Endodermal cell (in vitro differentiated cells): ENCODE measurements at places on chromosomes 1 and 21. TPM values are rescaled to one million over a fixed set of nuclear protein-coding genes. Genes with fewer than 3 reads are reported as not detected.

GRCh38 chr1:235999259-235999925 lies 65.5 kb downstream of the NID1 start:
- H3K27ac ChIP-seq: no peak overlapping the region
- no peak overlapping the region for H3K4me3 ChIP-seq
- no peaks in the 10 kb centered on the region for H3K36me3 ChIP-seq
- no peaks in the 10 kb centered on the region for H3K4me1 ChIP-seq
- no peaks in the 10 kb centered on the region for H3K27me3 ChIP-seq
- DNase-seq: no peak

GRCh38 chr1:33975961-33976360 lies 112.1 kb downstream of the HMGB4 start:
- H3K27ac ChIP-seq: no peak overlapping the region
- DNase-seq: no peak

GRCh38 chr1:203638950-203639349 lies 12.3 kb downstream of the ATP2B4 start:
- peaks cover 21% of the 10 kb centered on the region for H3K4me1 ChIP-seq
- H3K27me3 ChIP-seq: peaks cover 8% of the 10 kb centered on the region
- no peaks in the 10 kb centered on the region for H3K36me3 ChIP-seq

GRCh38 chr21:45487891-45488600 lies 54.2 kb downstream of the SLC19A1 start:
- peaks cover 54% of the 10 kb centered on the region for H3K36me3 ChIP-seq
- DNase-seq: no peak
- H3K4me3 ChIP-seq: no peak overlapping the region
- peaks cover 10% of the 10 kb centered on the region for H3K4me1 ChIP-seq

DNA sequence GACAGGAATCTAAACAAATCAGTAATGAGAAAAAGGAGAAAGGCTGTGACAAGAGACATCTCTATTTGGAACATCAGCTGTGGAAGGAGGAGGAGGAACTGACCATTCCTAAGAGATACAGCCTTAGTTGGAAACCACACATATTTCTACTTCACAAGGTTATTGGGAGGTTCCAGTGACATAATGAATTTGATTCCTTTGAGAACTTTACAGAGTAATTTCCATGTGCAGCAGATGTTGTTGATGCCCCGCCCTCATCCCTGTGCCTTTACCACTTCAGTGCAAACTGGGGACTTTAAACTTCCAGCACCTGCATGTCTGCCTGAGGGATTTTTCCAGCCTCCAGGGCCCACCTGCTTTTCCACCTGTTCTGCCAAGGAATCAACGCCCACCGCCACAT lies 9.3 kb upstream of the ST6GALNAC5 start:
- H3K27me3 ChIP-seq: no peaks in the 10 kb centered on the region
- no peak for DNase-seq
- no peak overlapping the region for H3K4me3 ChIP-seq
- H3K27ac ChIP-seq: no peak overlapping the region
- H3K4me1 ChIP-seq: no peaks in the 10 kb centered on the region

DNA sequence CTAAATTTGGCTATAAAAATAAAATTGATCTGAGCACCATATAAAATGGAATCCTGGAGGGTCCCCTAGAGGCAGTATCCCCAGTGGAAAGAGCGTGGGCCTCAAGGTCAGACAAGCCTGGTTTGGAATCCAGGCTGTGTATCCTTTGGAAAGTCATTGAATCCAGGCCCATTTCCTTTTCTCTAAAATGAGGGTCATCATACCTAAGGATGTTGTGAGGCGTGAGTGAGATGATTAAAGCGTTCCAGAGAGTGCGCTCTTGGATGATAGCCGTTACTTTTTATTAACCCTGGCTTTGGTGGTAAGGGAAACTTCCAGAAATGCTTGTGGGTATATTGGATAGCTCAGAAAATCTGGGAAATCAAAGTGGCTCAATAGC lies 683 bp upstream of the ZNF436 start:
- peak; percentile 44 for DNase-seq
- peaks cover 28% of the 10 kb centered on the region for H3K4me1 ChIP-seq
- H3K4me3 ChIP-seq: peak overlapping the region; percentile 95
- peaks cover 24% of the 10 kb centered on the region for H3K36me3 ChIP-seq
- H3K27ac ChIP-seq: peak overlapping the region; percentile 99

DNA sequence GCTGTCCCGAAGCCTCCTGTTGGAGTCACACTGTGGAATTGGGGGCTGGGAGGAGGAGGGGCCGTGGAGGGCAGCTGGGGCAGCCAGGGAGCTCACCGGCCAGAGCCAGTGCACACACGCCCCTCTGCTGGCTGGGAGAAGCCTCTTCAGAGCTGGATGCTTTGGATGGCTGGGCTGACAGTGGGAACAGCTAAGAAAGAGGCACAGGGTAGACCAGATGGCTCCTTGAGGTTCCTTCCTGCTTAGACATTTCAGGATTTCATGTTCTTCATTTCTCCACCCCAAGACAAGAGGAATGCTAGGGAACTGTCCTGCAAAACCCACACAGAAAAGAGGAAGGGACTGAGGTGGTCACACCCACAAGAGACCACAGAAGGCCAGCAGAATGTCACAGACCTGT lies 254.8 kb upstream of the VAMP3 start:
- no peaks in the 10 kb centered on the region for H3K27me3 ChIP-seq
- no peaks in the 10 kb centered on the region for H3K36me3 ChIP-seq
- no peaks in the 10 kb centered on the region for H3K4me1 ChIP-seq
- DNase-seq: peak; percentile 80

DNA sequence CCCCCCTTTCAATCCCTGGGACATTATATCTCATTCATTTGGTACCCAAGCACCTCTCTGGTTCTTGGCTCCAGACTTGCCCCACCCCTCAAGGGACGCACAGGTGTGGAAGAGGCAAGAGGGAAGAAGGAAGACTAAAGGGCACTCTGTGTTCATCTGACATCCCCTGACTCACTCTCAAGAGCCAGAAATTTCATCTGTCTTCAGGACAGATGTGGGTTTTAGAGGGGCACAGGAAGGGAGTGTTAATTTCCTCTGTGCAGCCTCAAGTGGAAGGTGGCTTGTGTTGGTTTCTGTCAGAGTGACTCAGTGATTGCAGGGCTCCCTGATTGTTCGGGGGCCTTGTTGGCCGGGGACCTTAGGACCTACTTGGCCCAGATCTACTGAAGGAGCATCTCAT lies 2.4 kb downstream of the C2CD4D start:
- peaks cover 49% of the 10 kb centered on the region for H3K27me3 ChIP-seq
- no peak overlapping the region for H3K27ac ChIP-seq
- DNase-seq: no peak
- no peaks in the 10 kb centered on the region for H3K36me3 ChIP-seq
- no peak overlapping the region for H3K4me3 ChIP-seq
- no peaks in the 10 kb centered on the region for H3K4me1 ChIP-seq

DNA sequence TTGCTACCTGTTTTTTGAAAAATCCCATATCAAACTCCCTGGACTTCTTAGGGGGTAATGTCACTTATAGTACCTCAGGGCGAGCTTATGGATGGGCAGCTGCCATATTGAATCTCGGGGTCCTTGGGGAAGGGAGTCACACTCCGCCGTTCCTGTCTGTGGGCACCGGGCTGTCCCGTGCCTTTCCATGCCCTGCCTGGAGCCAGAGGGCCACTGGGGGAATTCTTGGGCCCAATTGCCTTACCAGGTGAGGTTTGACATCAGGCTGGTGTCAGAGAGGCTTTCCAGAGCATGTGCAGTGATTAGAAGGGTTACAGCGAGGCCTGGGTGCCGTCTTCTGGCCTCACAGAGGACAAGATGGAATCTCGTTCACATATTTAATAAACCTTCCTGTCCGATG lies 28.8 kb downstream of the QSOX1 start:
- no peak for DNase-seq
- no peaks in the 10 kb centered on the region for H3K27me3 ChIP-seq
- no peaks in the 10 kb centered on the region for H3K4me1 ChIP-seq
- no peak overlapping the region for H3K27ac ChIP-seq
- H3K36me3 ChIP-seq: peaks cover 19% of the 10 kb centered on the region

GRCh38 chr1:84772428-84772943 lies 82.2 kb upstream of the SSX2IP start:
- no peaks in the 10 kb centered on the region for H3K4me1 ChIP-seq
- DNase-seq: peak; percentile 94

DNA sequence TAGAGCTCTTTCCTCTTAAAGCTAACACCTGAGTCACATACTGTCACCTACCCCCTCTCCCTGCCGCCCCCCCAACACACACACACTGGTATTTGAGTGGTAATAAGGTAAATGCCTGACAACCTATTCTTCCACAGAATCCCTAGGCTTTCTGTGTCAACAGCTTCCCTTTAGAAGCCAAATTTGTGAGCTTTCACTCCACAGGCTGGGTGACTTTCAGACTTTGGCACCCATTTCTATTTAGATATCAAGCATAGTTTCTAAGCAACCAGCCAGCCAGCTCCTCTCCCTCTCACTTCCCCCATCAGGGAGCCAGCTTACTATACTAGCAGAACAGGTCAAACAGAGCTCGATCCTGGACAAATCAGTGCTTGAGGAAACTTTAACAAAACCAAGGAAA lies 3.2 kb upstream of the C1orf74 start:
- H3K4me3 ChIP-seq: no peak overlapping the region
- H3K4me1 ChIP-seq: no peaks in the 10 kb centered on the region
- DNase-seq: no peak
- H3K27me3 ChIP-seq: peaks cover 75% of the 10 kb centered on the region
- no peak overlapping the region for H3K27ac ChIP-seq
- peaks cover 2% of the 10 kb centered on the region for H3K36me3 ChIP-seq

DNA sequence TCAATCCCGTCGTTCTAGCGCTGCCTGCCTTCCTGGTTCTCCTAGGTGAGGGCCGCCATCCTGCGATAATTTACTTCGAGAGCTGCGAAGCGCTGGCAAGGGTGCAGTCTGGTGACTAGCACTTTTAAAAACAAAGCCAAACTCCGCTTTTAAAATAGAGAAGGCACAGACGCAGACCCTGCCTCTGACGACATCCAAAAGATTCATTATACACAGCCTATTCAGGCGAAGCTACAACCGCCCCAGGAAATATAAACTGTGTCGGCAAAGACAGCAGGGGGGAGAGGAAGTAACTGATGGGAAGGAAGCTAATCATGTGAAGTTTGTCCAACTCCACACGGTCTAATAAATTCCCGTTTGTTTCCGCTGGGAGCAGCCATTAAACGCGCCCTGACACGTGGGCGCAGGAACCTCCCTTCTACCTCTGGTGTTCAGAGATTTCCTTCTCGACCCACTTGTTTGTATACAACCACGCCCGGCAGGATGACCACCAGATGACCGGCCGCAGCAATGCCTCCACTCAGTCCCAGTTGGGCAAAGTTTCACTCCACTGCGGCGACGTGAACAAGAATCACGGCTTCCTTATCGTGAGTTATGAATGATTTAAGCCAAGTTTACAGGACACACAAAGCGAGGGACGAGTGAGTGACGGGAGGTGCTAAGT lies 1.3 kb downstream of the GNG12 start:
- no peak overlapping the region for H3K27ac ChIP-seq
- peak; percentile 66 for DNase-seq
- H3K4me3 ChIP-seq: peak overlapping the region; percentile 93
- H3K4me1 ChIP-seq: no peaks in the 10 kb centered on the region
- peaks cover 46% of the 10 kb centered on the region for H3K27me3 ChIP-seq

DNA sequence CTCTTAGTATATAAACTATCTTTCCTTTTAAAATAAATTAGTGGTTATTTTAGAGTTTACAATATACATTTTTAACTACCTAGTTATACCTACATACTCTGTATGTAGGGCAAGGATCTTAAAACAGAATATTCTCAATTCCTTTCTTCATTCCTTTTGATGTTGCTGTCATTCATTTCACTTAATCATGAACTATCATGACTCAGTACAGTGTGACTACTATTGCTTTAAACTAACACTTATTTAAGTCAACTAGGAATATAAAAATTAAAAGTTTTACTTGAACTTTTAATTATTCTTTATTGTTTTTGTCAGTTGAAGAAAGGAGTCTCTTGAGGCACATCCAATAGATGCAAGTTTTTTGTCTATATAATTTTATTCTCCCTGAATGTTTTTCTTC lies 726.4 kb downstream of the BRINP3 start:
- H3K27ac ChIP-seq: no peak overlapping the region
- H3K4me3 ChIP-seq: no peak overlapping the region
- H3K36me3 ChIP-seq: no peaks in the 10 kb centered on the region
- no peak for DNase-seq
- H3K27me3 ChIP-seq: no peaks in the 10 kb centered on the region

GRCh38 chr1:230020451-230020850 lies 46.6 kb upstream of the GALNT2 start:
- H3K27me3 ChIP-seq: no peaks in the 10 kb centered on the region
- H3K36me3 ChIP-seq: no peaks in the 10 kb centered on the region
- H3K4me1 ChIP-seq: no peaks in the 10 kb centered on the region
- no peak overlapping the region for H3K27ac ChIP-seq
- no peak overlapping the region for H3K4me3 ChIP-seq

- H3K36me3 ChIP-seq: no peaks in the 10 kb centered on the region
- H3K27ac ChIP-seq: no peak overlapping the region
- H3K27me3 ChIP-seq: no peaks in the 10 kb centered on the region
- DNase-seq: no peak
Measured at GRCh38 chr1:226436855-226437491, 29.1 kb upstream of the PARP1 start.

DNA sequence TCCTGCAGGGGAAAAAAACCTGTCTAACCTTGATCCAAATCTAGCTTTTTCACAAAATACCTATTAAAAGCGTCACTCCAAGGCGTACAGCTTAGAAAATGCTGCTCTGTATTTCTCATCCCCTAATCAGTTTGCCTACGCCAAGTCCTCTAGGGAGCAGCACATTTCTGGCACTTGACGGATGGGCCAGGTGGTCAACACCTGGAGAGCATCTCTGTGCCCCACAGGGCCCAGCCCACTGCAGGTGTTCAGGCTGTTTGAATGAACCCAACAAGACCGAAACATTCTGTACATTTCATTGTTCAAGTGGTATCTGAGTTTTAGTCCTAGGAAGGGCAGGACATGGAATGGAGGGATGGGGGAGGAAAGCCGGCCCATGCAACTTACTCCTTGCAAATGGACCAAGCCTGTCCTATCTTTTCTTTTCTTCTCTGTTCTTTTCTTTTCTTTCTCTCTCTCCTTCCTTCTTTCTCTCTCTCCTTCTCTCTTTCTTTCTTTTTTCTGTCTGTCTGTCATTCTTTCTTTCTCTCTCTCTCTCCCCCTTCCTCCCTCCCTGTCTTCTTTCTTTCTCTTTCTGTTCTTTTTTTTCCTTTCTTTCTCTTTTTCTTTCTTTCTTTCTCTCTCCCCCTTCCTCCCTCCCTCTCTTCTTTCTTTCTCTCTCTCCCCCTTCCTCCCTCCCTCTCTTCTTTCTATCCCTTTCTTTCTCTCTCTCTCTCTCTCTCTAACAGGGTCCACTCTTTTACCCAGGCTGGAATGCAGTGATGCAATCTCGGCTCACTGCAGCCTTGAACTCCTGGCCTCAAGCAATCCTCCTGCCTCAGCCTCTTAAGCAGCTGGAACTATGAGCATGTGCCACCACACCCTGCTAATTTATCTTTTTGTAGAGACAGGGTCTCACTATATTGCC lies 29.1 kb downstream of the IGFN1 start:
- peak; percentile 20 for DNase-seq
- H3K36me3 ChIP-seq: no peaks in the 10 kb centered on the region
- H3K4me3 ChIP-seq: no peak overlapping the region
- H3K27me3 ChIP-seq: no peaks in the 10 kb centered on the region
- H3K27ac ChIP-seq: no peak overlapping the region

Gene OXCT2
- 1.5 to 4.7 TPM (median 1.8 TPM) in 3 replicates for total RNA-seq

Gene MAP1LC3C
- total RNA-seq: 0.31 TPM in 1 of 3 replicates, not detected in the others

Gene NOS1AP
- 5.0 to 8.4 TPM (median 5.9 TPM) in 3 replicates for total RNA-seq

Gene KCNT2
- total RNA-seq: 11.5 to 12.6 TPM (median 12.1 TPM) in 3 replicates

Gene MROH7
- 0.14 and 0.46 TPM in 2 replicates for total RNA-seq

Gene SELENOF
- 163 and 166 TPM in 2 replicates for total RNA-seq
